ENCODE measurements at places on chromosomes 12 and 14.

- DNase-seq: no peak
These were observed 150.2 kb upstream of the CLEC14A start for GRCh38 chr14:38405851-38406635.

GRCh38 chr12:53051881-53052412, 2.1 kb downstream of the TNS2 start:
- no peak for DNase-seq

- DNase-seq: no peak
These were observed 132.1 kb upstream of the SYT1 start for GRCh38 chr12:78732481-78732880.

DNA sequence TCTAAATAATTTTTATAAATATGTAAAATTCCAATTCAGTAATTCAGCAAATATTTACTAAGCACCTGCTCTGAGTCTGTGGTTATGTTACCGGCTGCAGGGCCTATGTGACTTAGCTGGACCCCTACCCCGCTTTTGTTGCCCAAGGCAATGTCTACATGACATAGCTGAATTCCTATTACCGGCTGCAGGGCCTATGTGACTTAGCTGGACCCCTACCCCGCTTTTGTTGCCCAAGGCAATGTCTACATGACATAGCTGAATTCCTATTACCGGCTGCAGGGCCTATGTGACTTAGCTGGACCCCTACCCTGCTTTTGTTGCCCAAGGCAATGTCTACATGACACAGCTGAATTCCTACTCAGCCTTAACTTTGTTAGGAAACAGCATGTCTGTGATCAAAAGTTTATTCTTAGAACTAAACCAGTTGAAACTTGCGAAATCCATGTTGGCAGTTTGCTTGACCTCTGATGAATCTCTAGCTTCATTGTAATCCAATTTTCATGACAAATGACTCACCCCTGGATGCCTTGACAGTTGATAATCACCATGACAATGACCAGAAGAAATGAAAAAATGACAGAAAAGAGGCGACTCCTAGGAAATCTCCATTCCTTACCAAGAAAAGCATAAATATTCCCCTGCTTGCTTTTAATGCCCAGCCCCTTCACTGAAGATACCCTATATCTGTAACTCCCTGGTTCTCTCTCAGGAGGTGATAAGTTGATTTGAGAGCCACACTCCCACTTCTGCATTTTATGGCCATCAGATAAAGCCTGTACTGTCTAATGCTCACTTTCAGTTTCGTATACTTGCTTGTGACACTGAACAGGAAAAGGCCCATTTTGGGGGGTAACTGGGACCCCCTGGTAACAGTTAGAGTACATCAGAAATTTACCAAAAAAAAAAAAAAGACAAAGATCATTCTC, 148.4 kb upstream of the SYT10 start:
- DNase-seq: no peak

- DNase-seq: no peak
These were observed 59.4 kb downstream of the MYRFL start for GRCh38 chr12:69884386-69884785.

- DNase-seq: no peak
These were observed 42.9 kb downstream of the DAD1 start for GRCh38 chr14:22545842-22546721.

Data from HuH-7.5 (cell line).